HCT116 (cell line): ENCODE measurements at places on chromosomes 7 and 10. TPM values are rescaled to one million over a fixed set of nuclear protein-coding genes. Genes with fewer than 3 reads are reported as not detected.

DNA sequence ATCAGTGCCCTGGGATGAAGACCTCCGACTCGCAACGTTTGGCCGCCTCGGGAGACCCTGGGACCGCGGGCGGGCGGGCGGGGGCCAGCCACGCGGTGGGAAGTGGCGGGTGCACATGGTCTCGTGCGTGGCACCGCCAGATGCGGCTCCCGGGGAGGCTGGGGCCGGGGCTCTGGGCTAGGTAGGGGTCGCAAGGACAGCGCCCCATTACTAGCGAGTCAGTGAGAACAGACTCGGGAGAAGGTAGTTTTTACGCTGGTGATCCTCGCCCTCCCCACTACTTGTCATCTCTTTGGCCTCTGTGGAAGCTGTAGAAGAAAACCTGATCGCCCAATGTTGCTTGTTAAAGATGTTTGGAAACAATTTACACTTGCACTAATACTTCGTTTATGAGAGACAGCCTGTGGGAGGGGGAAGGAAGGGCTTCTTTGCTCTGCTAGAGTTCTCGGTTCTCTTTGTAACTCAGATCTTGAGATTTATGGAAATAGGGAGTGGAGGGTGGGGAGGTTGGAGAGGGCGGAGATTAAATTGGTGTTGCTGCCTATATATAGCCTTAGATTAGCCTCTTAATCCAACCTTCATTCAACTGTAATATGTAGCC lies 591 bp downstream of the BZW2 start:
- DNase-seq: no peak

DNA sequence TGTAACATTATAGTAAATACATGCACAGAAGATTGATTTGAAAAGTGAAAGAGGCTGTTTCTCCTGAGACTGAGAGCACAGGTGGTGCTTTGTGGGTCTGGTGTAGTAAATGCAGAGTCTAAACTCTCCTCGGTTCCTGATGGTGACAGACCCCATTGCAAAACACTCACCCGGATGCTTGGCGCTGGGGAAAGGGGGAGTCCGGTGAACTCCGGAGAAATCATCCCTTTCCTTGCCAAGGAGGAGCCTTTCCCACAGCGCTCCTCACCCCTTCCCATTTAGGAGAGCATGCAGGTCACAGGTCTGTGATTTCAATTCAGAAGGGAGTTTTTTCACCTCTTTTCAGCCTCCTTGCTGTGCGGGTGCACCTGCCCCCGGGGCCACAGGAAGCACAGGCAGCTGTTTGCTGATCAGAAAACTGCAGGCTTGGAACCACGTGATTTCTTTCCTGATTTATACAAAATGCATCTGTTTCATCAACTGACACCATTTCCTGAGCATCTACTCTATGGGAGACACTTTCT lies 75.6 kb upstream of the LYZL2 start:
- DNase-seq: no peak

The OR2A1 gene
- not detected for total RNA-seq

The RINT1 gene
- 24.3 TPM for total RNA-seq

The PALD1 gene
- 33.1 TPM for total RNA-seq

The KIF20B gene
- 50.2 TPM for total RNA-seq

DNA sequence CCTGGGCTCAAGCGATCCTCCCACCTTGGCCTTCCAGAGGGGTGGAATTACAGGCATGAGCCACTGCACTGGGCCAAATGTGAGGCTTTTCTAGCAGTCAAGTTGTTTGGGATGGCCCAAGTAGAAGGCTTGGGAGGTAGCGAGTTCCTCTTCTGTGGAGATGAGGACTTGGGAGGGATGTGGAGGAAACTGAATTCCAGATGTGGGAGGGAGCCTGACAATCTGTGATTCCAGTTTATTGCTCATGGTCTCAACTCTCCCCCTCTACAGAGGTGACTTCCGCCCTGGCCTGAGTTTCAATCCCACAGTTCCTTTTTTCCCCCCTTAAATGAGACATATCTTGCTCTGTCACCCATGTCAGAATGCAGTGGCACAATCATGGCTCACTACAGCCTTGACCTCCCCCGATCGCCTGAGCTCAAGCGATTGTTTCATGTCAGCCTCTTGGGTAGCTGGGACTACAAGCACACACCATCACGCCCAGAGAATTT lies 3.4 kb downstream of the STYXL1 start:
- DNase-seq: no peak

The SH2D4B gene
- 0.22 TPM for total RNA-seq

The EDRF1 gene
- 49.2 TPM for total RNA-seq
